ENCODE measurements at places on chromosomes 3 and 15.

- peak; percentile 28 for DNase-seq
Measured at GRCh38 chr3:146640955-146641867, 36.1 kb upstream of the PLSCR5 start.

DNA sequence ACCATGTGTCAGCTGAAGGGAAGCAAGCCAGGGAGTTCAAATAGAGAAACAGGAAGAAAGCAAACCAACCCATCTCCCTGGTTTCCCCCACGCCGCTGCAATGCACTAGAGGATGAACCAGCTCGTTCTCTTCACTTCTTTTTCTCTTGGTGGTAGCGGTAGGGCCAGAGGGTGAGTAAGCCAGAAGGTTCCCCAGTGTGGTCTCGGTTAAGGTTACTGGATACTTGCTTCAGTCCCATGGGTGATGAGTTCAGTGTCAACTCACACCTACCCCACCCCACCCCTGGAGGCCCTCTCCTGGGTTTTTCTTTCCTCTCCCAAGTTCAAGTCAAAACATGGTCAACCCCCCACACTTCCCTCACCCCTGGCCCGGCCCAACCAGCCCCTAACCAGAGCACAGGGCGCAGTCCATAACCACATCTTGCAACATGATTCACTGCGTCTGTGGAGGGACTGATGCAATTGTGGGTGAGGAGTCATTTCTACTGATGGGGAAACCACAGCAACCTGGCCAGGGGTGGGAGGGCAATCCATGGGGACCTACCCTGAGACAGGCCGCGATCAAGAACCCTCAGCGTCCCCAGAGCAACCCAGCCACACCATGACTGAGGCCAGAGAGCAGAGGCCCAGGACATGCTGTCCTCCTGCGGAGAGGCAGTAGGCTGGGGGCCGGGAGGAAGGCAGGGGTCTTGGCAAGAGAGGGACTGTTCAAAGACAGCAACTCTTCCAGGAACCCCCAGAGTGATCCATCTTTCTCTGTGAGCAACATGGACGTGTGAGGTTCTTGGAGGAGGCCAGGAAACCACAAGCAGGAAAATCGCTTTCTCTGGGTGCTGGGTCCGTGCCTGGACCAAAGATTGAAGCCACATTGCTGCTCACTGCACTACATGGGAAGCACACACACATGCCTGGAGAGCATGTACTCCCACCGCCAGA is 276.6 kb downstream of the UACA start:
- DNase-seq: no peak

DNA sequence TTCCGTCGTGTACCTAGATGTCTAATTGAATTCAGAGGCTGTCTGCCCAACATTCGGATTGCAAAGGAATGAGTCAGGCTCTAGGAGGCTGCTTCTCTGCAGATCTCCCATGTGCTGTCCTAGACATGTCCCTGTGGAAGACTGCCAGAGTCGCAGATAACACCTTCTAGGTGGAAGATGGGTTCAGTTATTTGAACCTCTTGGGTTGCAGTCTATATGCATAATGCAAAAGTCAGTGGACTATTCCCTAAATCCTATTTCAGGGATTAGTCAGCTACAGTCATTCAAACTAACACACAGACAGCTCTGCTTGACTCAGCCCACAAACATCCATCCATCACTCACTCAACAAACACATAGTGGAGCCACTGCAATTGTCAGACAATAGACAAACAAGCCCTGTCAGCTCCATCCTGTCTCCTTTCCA is 300.0 kb upstream of the CTNNB1 start:
- no peak for DNase-seq

DNA sequence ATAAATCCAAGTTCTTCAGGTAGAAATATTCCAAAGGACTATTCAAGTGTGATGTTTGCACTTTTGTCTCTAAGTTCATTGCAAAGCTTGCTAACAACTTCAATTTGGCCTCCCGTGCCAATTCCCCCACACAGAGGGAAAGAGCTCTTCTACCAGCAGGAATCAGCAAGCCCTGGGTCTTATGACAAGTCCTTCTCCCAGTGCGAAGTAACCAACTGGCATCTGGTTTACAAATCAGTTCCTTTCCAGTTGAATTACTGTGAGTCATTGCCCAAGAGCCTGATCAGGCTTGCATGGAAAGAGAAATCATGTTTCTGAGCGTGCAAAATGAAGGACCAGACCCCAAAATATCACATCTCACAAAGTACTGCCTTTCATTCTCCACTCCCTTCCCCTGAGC is 62.7 kb upstream of the SLCO3A1 start:
- no peak for DNase-seq

DNA sequence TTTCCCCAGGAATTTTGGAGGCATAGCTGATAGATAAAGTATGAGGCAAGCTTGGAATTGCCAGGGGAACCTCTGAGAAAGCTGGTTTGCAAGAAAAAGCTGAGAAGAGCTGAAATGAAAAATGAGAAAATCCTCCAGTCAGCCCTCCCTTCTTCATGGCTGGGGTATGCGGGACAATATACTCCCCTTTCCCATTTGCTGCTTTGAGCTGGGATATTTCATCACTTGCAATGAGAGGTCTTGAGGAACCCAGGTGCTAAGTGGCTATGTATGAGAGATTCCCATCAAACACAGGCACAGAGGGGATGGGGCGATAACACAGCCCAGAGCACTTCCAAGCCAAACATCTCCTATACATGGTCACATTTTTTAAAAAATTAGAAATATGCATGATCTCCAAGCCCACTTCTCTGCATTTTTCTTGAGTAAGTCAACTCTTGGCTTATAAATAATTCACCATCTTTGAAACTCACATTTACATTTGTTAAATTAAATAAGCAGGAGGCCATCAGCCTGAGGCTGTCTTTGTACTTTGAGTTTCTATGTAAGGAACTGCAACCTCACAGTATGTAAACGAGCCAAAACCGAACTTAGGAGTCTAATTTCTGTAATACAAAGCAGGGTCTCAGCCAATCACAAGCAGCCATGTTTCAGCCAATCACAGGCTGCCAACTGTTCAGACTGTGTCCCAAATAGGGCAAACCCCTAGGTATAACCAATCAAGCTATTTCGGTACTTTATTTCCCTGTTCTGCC is 983.6 kb upstream of the NR2F2 start:
- no peak for DNase-seq

GRCh38 chr3:137012097-137012501 is 54.3 kb downstream of the IL20RB start:
- no peak for DNase-seq

- DNase-seq: no peak
Measured at GRCh38 chr3:192336286-192336685, 391.1 kb downstream of the FGF12 start.

- DNase-seq: peak; percentile 60
Measured at GRCh38 chr15:65856821-65857455, 12.4 kb upstream of the RAB11A start.

DNA sequence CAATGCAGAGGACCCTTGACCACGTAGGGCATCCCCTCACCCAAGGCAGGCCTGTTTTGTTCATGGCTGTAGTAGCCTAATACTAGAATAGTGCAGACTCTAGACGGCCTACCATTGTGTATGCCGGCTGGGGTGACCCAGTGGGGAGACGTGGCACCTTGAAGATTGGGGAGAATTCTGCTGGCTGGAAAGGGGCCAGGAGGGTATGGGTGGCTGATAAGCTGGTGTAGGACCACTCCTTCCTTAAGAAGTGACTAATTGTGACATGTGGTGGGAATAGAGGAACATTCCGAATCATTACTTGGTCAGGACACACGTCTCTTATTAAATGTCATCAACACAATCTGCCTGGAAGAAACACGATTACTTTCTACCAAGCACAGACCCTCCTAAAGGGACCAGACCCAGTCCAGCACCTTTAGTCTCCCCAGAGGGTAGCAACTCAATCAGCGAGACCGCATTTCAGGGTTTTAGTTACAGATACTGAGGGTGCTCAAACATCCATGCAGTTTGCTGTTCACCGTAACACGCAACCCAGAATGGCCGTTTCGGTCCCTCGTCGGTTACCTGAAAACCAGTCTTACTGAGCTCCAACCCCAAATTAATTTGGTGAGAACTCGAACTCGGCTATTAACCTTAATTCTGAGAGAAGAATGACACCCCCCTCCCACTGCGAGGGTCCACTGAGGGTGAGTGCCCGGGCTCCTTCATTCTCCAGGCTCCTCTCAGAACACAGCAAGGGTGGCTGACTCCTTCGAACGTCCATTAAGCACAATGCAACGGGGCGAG is 1.6 kb upstream of the KLF13 start:
- DNase-seq: no peak

GRCh38 chr15:31270767-31271166 is 55.9 kb upstream of the KLF13 start:
- no peak for DNase-seq

- peak; percentile 56 for DNase-seq
Measured at GRCh38 chr3:185677146-185677829, 91.2 kb downstream of the SENP2 start.

DNA sequence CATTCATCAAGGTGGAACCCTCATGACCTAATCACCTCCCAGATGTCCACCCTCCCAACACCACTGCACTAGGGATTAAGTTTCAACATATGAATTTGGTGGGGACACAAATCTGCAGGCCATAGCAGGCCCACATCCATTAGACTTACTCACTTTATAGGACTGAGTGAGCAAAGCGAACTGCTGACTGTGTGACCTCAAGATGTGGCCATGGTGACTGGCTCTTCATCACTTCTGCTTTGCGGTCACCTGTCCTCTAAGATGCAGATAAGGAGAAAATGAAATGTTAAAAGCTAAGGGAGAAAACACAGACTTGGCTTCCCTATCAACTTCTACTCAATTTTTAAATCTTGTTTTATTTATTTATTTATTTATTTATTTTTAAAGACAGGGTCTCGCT is 14.5 kb upstream of the DCP1A start:
- no peak for DNase-seq

DNA sequence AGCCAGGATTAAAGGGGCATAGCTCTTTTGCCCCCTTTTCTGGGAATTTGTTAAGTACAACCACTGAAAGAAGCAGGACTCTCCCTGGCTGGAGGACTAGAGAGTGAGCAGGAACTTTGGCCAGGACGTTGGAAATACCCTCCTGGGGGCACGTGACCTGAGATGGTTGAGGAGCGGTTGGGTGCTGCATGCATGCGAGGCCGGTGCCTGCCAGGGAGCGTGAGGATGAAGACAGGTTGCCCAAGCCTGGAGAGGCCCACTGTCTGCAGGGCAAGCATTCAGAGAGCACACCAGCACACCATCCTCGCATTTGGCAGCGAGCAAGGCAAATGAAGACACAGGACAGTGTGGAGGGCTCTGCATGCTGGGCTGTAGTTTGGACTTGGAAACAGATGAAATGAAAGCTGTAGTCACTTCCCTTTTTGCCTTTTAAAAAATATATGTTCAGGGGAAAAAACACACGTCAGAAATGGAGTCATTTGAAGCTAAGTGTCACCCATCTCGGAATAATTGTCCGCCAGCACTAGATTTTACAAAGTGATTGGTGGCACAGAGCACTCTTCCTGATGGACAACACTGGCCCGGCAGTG is 217.6 kb downstream of the SLCO3A1 start:
- DNase-seq: no peak

- no peak for DNase-seq
Measured at GRCh38 chr15:79008659-79009058, 63.8 kb upstream of the CTSH start.

- no peak for DNase-seq
Measured at GRCh38 chr15:52857471-52857870, 67.3 kb upstream of the ONECUT1 start.

DNA sequence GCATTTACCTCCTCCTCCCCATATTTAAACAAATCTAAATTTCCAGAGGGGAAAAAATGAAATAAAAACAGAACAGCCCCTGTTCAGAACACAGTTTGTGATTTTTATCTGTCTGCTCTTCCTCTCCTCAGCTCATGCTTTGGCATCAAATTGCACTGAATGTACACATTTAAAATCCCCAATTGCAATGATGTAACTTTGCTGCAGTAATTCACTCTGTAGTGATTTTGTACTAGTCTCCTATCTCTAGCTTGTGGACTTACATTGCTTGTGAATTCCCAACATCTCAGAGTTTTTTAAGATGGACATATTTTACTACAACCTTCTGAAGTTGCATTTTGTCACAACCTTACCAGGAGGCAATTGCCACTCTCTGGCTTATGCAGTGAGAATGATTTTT is 81.6 kb upstream of the ROBO2 start:
- DNase-seq: no peak

GRCh38 chr3:118801899-118802298 is 232.7 kb downstream of the IGSF11 start:
- no peak for DNase-seq

DNA sequence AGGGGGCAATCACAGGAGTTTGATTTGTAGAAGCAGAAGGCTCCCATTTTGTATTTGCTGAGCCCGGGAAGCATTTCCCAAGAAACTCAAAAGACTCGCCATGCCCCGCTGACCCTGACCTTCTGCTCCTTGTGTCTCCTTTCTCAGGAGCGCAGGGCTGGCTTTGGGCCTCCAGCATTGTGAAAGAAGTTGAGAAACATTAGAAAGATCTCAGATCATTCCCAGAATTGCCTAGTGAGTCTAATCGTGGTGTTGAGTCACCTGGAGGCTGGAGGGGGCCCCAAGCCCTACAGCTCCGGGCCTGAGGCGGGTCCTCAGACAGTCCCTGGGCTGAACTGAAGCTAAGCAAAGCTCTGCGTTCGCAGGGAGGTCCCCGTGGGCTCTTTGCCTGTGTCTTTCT is 10.9 kb upstream of the PIGZ start:
- no peak for DNase-seq

- DNase-seq: no peak
Measured at GRCh38 chr3:99896482-99896881, 78.8 kb downstream of the CMSS1 start.

DNA sequence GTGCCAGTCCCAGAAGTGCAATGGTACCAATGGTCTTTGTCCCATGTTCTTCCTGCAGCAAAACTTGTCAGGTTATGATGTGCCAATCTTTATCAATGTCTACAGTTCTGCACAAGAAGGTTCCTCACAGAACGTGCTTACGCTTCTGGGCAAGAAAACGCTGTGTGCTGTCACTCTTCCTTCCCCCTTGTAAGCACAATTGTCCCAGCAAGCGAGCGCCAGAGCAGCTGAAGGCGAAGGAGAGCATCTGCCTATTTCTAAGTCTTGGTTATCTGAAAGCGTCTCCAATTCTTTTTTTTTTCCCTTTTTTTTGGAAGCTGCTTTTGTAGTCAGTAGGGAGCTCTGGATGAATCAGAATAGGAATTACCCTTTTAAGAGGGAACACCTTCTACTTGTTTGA is 514.4 kb downstream of the FGF12 start:
- no peak for DNase-seq

DNA sequence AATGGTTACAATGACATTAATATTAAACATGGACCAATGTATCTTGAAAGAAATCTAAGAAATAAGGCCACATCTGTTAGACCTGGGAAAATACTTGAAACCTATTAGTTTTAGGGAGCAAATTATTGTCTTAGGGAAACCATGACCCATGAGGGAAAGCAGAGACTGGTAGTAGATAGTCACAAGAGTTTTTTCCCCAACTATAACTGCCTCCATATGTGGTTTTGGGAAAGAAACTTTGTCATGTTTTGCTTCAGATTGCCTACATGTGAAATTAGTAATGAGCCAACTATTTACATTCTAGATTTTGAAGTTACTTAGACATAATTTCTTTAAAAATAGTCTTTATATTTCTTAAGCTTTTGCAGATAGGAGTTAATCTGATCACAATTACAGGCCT is 474.9 kb downstream of the ROBO2 start:
- no peak for DNase-seq
